ENCODE measurements at places on chromosomes 13 and 19. TPM values are rescaled to one million over a fixed set of nuclear protein-coding genes. Genes with fewer than 3 reads are reported as not detected.
A peak's percentile ranks its signal among the peaks of the same experiment; 100 is the strongest.

DNA sequence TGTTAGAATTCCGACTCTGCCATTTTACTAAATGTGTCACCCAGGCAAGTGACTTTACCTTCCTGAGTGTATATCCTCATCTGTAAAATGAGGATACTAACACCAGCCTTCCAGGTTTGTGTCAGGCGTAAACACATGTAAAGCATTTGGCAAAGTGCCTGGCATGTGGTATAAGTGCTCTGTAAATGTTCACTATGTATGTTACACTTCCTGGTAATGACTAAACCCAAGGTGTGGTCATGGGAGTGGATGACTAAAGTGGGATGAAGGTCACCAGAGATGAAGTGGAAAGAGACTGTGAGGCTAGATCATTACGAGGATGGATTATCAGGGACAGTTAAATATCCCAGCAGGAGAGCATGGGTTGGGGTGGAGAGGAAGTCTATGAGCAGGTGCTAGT, 25.6 kb downstream of the DEDD2 start:
- peak; percentile 39 for DNase-seq

DNA sequence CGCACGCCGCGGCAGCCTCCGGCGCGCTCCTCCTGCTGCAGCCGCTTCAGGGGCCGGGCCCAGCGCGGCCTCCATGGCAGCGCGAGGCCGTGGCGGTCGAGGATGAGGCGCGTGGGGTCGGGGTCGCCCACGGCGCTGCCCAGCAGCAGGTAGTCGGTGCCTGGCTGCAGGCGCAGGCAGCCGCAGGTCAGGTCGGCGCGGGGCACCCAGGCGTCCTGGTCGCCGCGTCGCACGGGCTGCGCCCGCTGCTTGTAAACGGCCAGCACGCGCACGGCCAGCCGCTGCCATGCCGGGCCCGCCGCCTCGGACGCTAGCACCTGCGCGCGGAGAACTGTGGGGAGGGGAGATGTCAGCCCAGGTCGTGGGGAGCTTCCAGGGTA, 11.1 kb downstream of the NTN5 start:
- DNase-seq: no peak

- DNase-seq: no peak
Observed at GRCh38 chr13:60629158-60629557, 232.1 kb downstream of the TDRD3 start.

GRCh38 chr13:39777527-39778061, 122.1 kb downstream of the COG6 start:
- DNase-seq: peak; percentile 80

GRCh38 chr13:22837980-22838647, 342.7 kb upstream of the SGCG start:
- DNase-seq: no peak

DLEU7 gene
- polyA plus RNA-seq: 0.38 TPM

DNA sequence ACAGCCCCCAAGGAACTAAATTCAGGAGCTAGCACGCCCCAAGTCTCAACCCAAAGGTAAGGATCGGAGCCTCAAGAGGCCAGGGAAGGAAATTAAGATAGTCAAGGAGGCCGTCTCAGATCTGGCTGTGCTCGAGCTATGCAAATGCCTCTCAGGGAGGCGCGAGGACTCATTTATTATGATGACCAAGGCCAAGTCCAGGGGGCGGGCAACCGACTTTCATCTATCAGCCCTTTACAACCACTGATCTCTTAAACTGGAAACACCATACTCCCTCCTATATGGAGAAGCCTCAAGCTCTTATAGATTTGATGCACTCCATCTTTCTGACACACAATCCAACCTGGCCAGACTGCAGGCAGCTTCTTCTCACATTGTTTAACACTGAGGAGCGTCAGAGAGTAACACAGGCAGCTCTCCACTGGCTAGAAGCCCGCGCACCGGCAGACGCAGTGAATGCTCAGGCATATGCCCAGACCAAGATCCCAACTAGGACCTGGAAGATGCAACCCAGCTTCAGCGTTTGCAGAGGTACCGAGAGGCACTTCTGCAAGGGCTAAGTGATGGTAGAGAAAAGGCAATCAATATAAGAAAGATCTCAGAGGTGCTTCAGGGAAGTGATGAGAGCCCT, 9.6 kb upstream of the SLC15A1 start:
- DNase-seq: no peak

ADGRE3 gene
- not detected for polyA plus RNA-seq

DNA sequence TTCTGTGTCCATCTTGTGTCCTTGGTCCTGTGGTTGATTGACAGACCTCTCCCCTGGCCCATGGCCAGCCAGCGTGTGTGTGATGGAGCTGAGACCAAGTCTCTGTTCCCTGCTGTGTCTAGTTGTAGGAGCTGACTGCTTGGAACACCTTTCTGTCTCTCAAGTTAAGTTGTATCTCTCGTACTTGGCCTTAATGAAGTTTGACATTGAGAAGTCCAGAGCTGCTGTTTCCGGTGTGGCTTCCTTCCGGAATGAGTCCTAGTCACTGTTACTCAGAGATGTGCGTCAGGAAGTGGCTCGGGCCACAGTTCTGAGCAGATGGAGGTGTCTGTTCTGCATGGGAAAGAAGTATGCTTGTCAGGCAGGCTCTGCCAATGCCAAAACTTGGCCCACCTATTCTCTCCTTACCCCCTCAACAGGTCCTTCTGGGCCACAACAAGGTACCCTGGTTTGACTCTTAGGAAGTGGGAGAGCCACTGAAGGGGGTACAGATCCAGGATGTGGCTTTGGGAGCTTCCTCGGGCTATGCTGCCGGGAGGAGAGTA, 54.3 kb downstream of the GATAD2A start:
- no peak for DNase-seq

C19orf81 gene
- polyA plus RNA-seq: 0.65 TPM

- no peak for DNase-seq
Observed at GRCh38 chr19:41932720-41933332, 4.6 kb upstream of the ERFL start.

- no peak for DNase-seq
Observed at GRCh38 chr19:54558339-54558738, 15.3 kb upstream of the LILRA2 start.

CRB3 gene
- not detected for polyA plus RNA-seq

DNA sequence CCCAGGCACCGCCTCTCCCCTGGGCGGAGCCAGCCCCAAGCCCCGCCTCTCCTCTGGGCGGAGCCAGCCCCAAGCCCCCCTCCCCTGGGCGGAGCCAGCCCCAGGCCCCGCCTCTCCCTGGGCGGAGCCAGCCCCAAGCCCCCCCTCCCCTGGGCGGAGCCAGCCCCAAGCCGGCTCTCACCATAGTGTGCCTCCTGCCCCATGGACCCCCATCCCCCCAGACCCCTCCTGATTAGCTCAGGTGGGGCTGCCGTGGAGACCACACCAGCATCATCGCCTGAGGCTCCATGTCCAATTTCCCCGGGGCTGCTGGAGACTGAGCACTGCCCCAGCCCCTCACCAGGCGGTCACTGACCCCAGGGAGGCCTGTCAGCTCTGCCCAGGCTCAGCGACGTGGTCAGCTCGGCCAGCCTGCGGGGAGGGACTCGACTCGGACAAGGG, 4.2 kb upstream of the MADCAM1 start:
- no peak for DNase-seq

GRCh38 chr13:100124265-100124664, 35.4 kb downstream of the PCCA start:
- DNase-seq: no peak

FFAR2 gene
- 0.19 TPM for polyA plus RNA-seq

DNA sequence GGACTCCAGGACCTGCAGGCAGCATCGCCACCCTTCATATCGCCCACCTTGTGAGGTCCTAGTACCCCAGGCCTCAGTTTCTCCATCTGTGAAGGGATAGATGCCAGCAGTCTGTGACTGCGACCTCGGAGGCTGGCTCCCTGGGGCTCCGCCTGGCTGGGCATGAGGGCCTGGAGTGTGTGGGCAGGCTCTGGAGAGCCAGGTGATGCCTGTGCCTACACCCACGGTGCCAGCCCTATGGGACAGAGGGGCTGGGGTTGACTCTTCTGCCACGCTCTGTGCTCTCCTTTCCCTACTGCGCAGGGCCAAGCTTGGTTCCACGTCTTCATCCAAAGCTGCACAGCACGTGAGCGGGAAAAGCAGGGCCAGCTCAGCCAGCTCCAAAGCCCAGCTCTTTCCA, 26.0 kb upstream of the NFIC start:
- DNase-seq: no peak

All from muscle of back (tissue), 13 donors.